Peyer's patch (tissue), 4 donors: ENCODE measurements at places on chromosomes 7 and 10.

- DNase-seq: no peak
These were observed 36.0 kb downstream of the LRRC72 start for GRCh38 chr7:16562456-16563220.

- DNase-seq: no peak
These were observed 162.8 kb upstream of the ZMIZ1 start for GRCh38 chr10:78905957-78906308.

- DNase-seq: no peak
These were observed 243.0 kb downstream of the ADRA2A start for GRCh38 chr10:111319866-111320265.

GRCh38 chr7:131381069-131381838, 53.6 kb downstream of the MKLN1 start:
- DNase-seq: no peak

DNA sequence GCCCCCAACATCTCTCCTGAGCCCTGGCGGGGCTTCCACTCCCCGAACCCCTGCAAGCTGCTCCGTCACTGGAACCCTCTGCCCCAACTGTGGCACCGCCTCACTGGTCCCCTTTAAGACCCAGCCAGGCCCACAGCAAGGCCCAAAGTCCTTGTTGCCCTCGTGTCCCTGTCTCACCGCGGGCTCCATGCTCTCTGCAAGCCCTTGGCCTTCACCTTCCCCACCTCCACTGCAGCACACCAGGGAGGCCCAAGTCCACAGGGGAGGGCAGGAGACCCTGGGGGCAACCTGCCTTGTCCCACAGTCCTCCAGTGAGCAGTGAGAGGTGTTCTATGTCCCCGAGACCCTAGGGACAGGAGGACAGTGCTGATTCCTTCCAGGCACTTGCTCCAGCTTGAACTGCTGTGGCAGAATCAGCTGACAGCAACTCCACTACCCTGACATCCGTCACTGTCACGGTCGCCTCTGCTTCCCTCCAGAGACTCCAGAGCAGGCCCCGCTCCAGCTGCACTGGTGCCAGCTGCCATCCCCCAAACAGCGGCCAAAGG, 105.3 kb downstream of the CYTH3 start:
- no peak for DNase-seq

GRCh38 chr10:77696584-77696983, 59.0 kb upstream of the KCNMA1 start:
- DNase-seq: no peak

DNA sequence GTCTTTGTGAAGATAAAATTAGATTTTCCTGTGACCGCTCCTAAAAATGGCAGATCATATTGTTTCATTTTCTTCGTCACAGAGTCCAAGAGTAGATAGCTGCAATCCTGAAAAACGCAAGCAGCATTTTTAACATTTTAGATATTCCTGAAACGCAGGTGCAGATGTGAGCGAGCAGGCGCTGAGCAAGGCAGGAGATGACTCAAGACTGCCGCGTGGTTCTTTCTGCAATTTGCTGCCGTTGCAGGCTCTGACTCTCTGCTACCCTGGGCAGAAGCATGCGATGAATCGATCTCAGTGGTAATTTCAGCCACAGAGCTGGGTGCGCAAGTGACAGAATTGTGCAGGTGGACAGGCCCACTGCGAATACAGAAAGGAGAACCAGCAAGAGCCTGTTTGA, 331.9 kb downstream of the ACTR3B start:
- DNase-seq: no peak

DNA sequence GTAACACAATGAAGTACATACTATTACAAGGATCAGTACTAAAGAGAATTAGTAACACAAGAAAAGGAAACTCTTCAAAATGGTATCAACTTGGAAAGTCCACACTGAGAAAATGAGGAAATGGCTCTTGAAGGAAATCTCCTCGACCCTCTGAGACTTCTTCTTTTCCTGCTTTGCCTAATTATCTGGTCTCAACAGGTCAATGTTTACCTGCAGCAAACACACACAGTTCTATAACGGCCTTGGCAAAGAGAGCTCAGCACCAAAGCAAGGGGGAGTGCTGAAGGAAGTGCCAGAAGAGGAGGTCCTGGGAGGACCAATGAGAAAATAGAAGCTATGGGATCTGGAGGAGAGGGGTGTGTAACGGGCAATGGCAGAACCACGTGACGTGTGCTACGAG, 21.9 kb downstream of the CHCHD3 start:
- DNase-seq: no peak

DNA sequence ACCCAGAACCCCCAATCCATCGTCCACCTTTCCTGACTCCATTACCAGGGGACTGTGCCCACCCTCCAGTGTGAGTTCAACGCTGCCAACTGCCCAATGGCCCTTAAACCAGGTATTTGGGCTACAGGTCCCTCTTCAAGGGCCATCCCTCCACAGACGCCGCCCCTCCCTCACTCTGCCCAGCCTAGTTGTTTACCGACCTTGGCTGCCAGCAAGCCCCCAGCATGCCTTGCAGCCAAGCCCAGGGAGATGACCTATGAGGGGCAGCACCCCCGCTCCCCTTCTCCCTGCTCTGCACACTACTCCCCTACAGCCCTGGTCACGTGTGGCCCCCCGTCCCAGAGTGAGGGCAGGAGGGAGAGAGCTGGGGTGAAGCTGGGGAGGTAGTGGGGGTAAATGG, 147.3 kb downstream of the GRID1 start:
- no peak for DNase-seq

DNA sequence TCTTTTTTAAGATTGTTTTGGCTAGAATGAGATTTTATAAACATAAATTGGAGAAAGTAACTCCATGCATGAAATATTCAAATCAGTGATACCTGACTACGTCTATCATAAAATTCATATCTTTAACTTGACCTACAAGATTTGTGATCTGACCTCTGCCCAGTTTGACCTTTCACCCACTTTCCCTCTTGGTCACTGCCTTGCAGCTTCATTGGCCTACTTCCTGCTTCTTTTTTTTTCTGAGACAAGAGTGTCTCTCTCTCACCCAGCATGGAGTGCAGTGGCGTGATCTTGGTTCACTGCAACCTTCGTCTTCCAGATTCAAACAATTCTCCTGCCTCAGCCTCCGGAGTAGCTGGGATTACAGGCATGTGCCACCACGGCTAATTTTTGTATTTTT, 28.5 kb downstream of the TPST1 start:
- DNase-seq: no peak

GRCh38 chr10:22655312-22655981, 58.9 kb downstream of the PIP4K2A start:
- DNase-seq: no peak

- DNase-seq: no peak
These were observed 20.9 kb upstream of the MGMT start for GRCh38 chr10:129446183-129446581.

- DNase-seq: no peak
These were observed 11.5 kb downstream of the DIP2C start for GRCh38 chr10:677750-678661.

GRCh38 chr10:24851629-24852028, 100.8 kb downstream of the PRTFDC1 start:
- no peak for DNase-seq

DNA sequence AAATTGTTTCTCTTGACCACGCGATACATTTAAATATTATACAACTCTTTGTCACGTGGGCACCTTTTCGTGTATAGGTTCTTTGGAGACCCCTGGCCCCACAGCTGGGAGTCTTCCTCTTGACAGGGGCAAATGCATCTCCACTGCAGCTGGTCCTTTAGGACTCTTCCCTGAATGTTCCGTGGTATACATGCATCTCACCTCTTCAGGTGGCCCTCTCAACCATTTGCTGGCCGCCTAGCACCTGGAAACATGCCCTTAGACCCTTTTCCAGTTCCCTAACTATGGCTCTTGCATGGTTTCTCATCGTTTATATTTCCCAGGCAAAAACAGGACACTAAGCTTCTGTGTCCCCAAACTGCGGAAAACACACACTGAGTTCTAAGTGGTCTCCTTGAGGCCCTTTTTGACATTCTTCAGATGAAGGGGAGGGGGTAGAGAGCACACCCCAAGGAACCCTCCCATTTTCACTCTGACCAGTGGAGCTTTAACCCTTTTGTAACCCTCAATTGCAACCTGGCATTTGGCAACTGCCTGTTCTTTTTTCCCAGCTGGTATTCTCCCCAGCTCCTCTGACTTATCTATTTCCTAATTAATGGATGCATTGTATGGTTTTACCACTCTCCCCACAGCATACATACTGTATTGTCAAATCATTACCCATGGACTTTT, 20.6 kb downstream of the HNRNPA2B1 start:
- no peak for DNase-seq

DNA sequence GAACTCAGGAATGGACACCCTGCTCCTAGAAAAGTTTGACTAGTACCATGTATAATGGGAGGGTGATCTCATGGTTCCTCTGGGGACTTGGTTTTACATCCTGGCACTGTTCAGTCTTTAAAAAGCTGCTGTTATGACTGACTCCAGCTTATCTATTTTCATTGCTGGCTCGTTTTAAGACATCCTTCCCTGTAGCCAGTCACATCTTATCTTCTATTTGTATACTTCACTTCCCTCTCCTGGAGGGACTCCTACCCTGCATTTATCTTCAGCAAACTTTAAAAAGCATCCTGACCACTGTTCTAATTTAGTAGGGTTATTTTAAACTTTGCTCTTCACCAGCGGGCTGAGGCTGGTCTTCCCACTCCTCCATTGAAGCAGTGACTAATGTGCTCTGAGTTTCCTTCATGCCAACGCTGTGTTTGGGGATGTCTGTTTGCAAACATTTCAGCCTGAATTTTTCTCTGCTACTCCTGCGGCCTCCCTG, 72.9 kb upstream of the ARMC3 start:
- no peak for DNase-seq

DNA sequence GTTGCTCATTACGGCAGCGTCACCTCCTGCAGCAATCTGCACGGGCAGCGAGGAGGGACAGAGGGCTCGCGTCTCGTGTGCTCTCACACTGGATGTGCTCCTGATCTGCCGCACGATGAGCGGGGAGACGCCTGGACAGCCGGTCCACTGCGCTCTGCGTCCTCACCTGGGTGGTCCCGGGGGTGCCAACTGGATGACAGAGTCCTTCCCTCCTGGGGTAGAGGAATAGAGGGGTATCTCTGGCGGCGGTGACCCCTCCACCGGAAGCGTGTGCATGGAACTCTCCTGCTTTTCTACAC, 3.4 kb downstream of the FAM20C start:
- DNase-seq: no peak

- DNase-seq: no peak
These were observed 7.4 kb upstream of the PFKFB3 start for GRCh38 chr10:6195376-6195775.

DNA sequence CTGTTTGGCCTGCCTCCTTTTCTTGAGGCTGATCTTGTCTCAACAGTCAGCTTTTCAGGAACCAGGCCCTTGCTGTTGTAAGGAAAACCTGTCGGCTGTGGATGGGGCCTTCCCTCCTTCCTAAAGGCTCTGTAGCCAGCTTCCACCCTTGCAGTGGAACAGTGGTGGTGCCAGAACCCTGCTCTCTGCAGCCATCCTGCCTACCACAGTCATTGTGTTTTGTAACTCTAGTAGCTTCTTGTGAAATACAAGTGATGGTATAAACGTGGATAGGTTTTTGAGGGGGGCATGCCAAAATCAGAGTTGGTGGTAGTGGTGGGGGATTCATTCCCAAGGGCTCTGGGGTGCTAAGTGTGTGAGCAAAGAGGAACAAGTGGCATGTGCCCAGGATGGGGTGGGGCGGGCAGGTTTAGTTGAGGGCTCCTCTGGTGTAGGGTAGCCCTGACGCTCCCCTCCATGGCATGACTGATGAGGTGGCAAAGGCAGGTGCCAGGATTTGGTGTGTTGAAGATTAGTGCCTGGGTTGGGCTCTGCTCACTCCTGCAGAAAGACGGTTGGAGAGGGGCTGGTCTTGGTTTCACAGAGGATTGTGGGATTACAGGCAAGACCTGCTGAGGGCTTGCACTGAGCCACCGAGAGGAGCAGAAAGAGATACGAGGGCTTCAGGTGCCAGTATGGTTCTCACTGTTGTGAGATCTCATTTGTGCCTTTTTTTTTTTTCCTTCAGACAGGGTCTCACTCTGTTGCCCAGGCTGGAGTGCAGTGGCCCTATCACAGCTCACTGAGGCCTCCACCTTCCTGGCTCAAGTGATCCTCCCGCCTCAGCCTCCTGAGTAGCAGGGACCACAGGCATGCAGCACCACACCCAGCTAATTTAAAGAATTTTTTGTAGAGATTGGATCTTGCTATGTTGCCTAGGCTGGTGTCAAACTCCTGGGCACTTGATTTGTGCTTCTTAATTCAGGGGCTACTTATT, 7.4 kb downstream of the TSPAN14 start:
- peak; percentile 51 for DNase-seq

DNA sequence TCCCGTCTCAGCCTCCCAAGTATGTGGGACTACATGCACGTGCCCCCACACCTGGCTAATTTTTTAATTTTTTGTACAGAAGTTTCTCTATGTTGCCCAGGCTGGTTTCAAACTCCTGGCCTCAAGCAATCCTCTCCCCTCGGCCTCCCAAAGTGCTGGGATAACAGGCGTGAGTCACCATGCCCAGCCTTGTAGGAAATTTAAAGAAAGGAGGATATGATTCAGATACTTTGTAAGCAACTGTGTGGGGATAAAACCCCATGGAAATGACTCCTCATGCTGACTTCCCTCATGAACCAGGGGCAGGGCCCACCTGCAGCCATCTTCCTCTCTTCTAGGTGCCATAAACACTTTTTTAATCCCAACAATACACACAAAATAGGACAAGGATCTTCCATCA, 50.2 kb downstream of the APBB1IP start:
- DNase-seq: no peak

- DNase-seq: peak; percentile 69
These were observed at the start of gene PLCE1 for GRCh38 chr10:93993782-93994437. Gene PLCE1 (plus strand): TSS chr10:93993931. CDS start chr10:94031047, 37,116 bp downstream.

DNA sequence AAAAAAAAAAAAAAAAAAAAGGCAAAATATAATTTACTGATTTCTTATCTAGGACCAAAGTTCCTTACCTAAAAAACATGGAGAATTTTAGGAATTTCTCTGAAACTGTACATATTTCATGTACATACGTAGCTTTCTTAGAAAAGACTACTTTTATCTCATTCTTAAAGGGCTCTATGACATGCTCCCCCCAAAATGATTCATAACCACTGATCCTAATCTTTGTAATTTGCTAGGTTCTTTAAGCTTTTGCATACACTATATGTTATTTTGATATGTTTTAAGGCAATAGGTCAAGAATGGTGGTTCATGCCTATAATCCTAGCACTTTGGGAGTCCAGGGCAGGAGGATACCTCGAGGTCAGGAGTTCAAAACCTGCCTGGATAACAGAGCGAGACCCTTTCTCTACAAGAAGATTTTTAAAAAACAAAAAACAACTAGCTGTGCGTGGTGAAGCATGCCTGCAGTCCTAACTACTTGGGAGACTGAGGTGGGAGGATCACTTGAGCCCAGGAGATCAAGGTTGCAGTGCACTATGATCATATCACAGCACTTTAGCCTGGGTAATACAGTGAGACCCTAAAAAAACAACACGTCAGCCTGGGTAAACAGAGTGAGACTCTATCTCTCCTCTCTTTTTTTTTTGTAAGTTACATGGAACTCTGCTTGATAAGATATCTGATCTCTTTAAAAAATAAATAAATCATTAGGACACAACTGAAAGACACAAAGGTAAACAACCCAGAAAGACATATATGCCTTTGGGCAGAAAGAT, 54.8 kb downstream of the ATAD1 start:
- no peak for DNase-seq

- DNase-seq: no peak
These were observed 10.4 kb upstream of the CFAP43 start for GRCh38 chr10:104242545-104242944.
